ENCODE measurements at places on chromosomes 7 and 10.

- no peak for DNase-seq
Observed at GRCh38 chr10:78727728-78728127, 341.0 kb upstream of the ZMIZ1 start.

- DNase-seq = peak; percentile 50
Observed at GRCh38 chr7:107661081-107661864, 645 bp downstream of the SLC26A4 start.

GRCh38 chr10:63595072-63595471 is 73.9 kb downstream of the REEP3 start:
- DNase-seq = peak; percentile 79

DNA sequence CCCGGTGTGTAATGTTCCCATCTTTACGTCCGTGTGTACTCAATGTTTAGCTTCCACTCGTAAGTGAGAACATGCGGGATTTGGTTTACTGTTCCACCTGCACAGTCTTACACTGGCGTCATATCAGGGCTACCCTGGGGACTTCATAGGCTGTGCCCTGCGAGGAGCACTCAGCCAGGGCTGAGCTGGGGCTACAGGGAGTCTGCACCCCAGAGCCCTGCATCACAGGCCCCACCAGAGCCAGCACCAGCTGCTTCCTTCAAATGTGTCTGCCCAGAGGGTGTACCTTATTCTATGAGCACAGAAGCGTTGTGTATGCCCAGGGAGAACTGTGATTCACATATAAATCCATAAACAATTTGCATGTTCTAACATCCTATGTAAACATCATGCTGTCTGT is 277.1 kb downstream of the TCERG1L start:
- no peak for DNase-seq

DNA sequence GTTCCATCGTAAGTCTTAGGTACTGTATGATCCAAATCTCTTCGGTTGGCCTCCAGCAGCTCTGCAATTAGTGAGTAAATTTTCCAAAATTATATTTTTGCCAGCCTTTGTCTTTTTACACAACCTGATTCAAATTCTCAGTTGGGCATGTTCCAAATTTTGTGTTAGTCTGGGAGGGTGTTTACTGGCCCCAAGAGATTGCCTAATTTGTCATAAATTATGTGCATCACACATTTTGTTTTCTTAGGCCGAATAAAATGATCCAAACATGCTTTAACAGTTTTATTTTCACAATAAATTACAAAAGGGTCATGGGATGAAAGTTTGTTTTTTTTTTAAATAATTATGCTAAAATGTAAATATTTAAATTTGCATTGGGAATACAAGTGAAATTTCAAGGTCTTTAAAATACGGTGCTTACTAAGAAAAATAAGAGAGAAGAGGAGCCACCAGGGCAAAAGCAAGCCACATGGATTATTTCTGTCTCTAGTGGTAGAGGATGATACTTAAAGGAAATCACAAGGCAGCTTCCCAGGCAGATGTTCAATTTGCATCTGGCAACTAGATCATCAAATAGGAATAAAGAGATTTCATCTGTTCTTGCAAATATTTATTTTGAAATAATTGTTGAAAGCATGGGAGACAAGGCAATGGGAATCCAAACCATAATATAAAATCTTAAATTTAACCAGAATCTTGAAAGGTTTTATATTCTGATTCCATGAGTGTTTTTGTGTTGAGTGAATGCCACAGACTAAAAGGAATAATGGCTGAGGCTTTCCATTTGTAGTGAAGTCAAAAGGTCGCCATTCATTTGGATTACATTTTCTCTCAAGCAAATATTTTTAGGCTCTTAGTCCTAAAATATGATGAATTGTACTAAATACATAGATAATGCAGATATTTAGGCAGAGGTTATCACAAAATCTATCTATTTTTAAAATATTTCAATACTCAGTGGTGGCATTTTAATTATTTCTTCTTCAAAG is 111.1 kb downstream of the MDFIC start:
- DNase-seq = no peak

DNA sequence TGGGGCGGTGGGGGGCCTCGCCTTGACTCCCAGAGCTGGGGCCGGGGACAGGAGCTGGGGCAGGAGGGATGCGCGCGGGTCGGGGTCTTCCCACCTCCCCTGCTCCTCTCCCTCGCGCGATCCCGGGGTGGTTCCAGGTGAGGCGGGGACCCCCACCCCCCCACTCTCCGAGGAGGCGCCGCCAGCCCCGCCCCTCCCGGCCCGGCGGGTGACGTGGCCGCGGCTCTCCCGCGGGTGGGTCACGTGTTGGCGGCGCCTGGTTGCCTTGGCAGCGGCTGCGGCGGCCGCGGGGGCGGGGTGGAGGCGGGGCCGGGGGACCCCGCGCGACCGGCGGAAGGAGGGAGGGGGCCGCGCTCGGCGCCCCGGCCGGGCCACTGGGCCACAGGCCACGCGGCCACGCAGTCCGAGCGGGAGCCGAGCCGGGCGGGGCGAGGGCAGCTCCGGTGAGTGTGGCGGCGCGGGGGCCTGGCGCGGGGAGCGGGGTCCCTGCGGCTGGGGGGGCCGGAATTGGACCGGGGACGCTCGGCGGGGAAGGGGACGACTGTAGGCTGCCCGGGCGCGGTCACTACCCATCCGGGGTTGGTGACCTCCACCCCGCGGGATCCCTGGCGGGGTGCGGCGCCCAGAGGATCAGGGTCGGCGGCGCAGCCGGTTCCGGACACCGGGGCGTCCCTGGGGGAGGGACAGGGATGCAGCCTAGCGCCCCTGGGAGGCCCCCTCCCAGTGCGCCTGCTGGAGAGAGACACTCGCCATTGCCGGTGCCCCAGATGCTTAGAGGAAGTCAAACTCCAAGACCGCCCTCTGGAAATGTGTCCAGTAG is at the start of gene ORAI2:
Gene ORAI2, plus strand, starts transcription at position 357 of the 820 bp plus-strand sequence. CDS start 5,382 bp downstream, outside the sequence.
- peak; percentile 93 for DNase-seq

DNA sequence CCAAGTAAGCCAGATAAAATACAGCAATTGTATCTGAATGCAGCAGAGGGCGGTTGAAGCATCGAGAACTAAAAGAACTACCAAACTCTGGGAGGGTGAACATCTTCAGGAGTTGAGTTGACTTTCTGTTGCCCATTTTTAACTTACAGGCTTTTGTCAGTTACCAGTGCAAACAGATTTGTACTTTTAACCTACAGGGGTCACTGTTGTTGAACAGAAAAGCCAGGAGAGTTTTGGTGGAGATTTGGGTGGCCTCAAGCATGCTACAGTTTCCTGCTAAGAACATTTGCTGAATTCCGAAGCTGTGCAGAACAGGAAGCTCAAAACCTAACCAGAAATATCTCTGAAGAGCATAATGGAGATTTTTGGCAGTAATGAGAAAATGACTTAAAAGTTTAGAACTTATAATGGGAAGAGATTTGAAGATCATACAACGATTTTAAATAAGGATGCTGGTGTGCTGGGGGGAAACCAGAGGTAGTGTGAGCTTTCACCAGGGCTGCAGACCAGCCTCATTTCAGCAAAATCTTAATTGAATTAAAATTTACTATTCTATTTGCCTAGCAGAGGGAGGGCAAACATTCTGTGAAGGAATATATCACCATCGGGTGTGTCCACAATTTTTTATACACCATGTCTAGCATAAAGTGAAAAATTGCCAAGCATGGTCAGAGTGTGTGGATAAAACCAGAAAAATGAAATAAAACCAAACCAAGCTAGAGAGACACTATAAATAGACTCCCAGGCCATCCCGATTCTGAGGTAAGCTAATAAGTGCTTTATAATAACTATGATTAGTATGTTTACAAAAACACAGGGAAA is 208.6 kb upstream of the CCDC6 start:
- no peak for DNase-seq
